ENCODE measurements at places on chromosomes 1 and 21.

DNA sequence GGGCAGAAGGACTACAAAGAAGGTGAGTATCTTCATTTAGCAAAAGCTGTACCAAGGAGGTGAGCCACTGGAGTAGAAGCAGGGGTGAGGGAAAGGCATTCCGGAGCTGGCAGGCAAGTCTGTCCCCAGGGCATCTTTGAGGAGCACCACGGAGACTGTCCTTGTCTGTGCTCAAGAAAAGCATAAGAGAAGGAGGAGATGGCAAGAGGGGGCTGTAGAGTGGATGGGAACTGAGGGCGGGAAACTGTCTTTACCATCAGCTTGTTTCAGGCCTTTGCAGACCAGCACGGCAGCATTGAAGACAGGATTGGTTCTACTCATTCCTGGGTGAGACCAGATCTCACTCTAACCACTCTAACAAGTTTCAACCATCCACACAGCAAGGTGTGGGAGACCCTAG is 355.8 kb downstream of the AJAP1 start:
- no peak for DNase-seq

DNA sequence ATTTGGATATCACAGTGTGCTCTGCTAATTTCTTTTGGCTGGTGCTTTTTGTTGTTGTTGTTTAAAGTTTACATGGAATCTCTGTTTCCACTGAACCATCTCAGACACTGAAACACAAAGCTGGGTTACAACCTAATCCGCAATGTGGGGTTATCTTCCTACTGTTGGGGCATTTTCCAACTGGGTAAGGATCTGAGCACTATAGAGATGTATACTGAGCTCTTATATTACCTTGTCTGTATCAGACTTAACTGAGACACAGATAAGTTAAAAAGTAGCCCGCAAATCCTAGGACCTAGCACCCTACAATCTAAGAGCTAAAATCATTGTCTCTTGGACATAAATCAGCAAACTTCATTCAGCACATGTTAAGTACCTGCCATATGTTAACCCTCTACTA is 169.2 kb downstream of the LTN1 start:
- DNase-seq = no peak

DNA sequence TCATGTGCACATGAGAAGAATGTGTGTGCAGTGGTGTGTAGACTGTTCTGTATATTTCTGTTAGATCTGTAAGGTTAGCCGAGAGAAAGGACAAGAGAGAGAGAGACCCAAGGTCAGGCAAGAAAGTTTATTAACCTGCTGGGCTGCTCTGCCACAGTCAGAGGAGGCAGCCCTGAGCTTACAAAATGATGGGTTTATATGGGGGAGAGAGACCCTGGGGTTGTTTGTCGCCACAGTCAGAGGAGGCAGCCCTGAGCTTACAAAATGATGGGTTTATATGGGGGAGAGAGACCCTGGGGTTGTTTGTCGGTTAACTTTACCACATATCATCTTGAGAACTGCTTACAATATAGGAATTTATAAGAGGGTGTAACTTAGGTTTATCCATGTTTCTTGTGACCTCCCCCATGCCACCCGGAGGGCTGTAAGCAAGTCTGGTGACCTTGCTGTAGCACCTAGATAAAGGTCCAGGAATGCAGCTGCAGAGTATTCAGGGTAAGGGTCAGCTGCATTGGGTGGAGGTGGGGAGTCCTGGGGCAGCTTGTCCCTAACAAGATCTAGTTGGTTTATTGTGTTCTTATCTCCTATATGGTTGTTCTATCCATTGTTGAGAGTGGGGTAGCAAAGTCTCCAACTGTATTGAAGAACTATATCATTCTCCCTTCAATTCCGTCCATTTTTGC is 9.3 kb upstream of the ZBTB40 start:
- DNase-seq = no peak

GRCh38 chr1:100087396-100087795 is 45.3 kb downstream of the SASS6 start:
- no peak for DNase-seq

DNA sequence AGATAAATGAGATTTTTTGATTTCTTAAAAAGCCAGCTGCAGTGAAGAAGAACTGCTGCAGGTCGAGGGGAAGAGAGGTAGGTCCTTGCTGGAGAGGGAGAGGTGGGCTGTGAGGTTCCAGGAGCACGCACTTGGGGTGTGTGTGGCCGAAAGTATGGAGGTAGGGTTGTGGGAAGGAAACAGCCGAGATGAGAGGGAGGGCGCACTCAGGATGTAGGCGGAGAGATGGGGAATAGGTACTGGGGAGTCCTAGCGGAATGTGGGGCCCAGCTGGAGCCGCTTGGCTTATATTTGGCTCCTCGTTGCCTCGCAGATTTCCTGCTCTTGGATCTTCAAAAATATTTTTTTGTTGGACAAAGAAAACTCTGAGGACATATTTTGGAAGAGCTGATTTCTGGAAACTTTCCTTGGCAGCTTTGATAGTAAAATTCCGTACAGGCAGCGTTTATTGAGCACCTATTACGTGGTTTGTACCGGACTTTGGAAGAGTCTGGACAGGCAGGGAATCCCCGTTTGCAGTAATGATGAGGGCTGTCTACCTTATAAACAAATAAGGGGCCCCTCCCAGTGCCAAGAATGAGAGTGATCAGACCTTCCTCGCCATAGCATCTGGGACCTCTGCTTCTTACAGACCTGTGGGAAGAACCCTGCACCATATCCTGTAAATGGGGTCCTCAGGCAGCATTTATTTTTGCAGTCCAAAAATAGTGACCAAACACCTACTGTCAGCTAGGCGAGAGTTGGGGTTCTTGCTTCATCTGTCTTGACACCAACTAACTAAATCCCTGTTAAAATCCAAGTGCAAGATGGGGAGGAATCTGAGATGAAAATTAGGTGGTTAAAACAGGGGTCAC is 1.5 kb downstream of the LRRC8D start:
- DNase-seq = no peak

- DNase-seq = no peak
Measured at GRCh38 chr1:184684285-184685074, 70.2 kb downstream of the EDEM3 start.

- DNase-seq = no peak
Measured at GRCh38 chr1:107198561-107198960, 57.7 kb downstream of the NTNG1 start.

DNA sequence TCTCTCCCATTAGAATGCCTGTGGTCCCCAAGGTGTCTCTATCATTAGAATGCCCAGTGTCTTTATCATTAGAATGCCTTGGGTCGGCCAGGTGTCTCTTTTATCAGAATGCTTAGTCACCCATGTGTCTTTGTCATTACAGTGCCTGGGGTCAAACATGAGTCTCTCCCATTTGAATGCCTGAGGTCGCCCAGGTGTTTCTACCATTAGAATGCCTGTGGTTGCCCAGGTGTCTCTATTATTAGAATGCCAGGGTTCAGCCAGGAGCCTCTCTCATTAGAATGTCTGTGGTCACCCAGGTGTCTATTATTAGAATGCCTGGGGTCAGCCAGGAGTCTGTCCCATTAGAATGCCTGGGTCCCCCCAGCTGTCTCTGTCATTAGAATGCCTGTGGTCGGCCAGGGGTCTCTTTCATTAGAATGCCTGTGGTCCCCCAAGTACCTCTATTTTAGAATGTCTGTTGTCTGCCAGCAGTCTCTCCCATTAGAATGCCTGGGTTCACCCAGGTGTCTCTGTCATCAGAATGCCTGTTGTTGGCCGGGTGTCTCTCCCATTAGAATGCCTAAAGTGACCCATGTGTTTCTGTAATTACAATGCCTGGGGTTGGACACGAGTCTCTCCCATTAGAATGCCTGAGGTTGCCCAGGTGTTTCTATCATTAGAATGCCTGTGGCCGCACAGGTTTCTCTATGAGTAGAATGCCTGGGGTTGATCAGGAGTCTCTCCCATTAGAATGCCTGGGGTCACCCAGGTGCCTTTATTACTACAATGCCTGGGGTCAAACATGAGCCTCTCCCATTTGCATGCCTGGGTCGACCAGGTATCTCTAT is 57.1 kb downstream of the RNF187 start:
- DNase-seq = no peak

DNA sequence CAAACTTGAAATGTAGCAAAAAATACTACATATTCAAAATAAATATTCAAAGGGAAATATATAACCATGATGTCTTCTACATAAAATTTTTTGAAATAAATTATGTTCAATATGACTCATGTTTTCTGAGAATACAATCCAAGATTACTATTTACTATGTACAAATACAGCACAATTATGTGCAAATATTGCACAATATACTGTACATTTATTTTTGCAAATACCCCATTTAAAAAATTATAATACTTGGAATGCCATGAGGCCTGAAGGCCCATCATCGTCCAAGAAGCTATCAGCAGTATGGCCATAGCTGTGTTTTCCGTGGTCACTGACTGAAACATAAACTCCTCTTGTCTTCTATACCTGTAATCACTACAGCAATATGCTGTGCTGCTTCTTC is 12.3 kb downstream of the CCDC181 start:
- DNase-seq = no peak

- no peak for DNase-seq
Measured at GRCh38 chr1:7656557-7657215, 114.4 kb upstream of the VAMP3 start.

DNA sequence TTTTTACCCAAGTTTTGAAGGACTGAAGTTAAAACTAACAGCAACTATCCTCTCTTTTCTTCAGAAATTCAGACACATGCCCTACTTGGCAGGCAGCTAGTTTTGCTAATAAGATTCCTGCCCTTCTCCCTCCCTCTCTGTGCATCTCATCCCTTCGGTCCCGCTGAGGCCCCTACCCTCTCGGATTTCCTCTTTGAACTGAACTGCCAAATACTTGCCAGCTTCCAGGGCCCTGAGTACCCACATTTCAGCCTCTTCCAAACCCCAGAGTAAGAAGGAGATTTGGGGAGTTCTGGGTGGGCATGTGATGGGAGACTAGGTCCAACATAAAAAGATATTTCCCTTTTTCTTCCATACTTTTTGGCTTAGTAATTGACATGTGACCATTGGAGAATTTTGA is 116.5 kb upstream of the JUN start:
- DNase-seq = no peak

DNA sequence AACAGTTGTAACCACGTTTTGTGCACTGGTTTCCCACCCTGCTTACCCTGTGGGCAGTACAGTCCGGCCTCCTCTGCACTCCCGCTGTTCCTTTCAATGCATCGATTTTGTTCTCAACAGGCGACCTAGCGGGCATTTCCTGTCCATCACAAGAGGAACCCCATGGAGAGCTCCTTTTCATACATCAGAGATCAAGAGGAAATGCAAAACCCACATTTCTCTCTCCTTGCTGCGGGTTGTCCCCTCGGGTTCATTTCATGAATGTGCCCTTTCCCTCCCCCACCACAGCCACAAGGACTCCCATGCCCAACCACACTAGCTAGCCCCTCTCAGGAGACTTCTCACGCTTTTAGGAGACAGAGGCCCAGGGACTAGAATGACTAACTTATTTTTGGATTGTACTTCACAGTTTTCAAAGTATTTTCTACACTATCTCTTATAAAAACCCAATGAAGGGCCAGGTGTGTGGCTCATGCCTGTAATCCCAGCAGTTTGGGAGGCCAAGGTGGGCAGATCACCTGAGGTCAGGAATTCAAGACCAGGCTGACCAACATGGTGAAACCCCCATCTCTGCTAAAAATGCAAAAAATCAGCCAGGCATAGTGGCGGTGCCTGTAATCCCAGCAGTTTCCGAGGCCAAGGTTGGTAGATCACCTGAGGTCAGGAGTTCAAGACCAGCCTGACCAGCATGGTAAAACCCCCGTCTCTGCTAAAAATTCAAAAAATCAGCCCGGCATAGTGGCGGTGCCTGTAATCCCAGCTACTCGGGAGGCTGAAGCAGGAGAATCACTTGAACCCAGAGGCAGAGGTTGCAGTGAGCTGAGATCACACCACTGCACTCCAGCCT is 18.4 kb downstream of the ATP1A4 start:
- DNase-seq = no peak

DNA sequence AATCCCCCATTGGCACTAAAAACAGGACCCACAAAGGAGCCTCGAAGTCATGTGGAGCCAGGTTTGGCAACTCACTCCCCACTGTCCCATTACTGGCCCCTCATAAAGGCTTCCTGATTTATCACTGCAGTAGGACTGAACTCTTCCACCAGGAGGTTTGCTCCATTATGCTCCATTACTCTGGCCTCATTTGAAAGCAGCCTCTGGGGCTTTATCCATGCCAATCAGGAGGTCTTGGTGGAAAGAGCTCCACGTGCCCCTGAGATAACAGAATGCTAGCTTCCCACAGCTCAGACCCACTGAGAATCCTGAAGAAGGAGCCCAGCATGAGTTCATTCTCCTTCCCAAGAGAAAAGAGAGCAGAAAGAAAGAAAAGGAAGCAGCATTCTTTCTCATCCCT is 76.4 kb downstream of the HIVEP3 start:
- DNase-seq = no peak

- no peak for DNase-seq
Measured at GRCh38 chr1:183585038-183585437, 5.2 kb downstream of the NCF2 start.

GRCh38 chr21:35467566-35467965 is 418.5 kb upstream of the RUNX1 start:
- no peak for DNase-seq

DNA sequence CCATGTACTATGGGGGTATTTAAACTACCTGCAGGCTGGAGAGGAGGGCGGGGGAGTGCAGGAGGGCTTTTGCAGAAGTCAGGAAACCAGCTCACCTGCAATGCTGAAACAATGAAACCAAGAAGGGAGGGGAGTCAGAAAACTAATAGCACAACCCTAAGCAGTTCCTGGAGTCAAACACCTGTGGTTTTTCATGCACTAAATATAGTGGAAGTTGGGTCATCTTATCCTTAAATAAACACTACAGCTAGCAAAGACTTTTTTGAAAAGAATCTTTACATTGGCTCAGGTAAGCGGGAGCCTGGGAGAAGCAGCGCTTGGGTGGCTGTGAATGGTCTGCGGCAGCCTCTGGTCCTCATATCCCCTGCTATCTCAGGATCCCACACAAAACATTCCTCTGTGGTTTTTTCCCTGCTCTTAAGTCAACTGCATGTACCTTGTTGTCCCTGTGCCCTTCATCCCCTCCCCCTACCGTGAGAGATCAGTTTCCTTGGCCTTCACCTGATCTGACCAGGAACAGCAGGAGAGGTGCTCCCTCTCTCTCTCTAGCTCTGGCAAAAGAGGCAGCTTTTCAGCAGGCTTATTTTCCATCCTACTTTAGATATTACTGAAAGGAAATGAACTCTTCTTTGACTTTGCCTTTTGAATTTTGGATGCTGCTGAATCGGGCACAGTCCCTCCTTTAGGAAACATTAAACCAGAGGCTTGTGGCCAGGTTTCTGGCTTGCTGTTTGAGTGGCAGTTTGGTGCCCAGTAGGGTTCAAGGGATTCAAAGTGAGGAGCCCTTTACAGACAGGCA is 26.6 kb downstream of the TENT5C start:
- peak; percentile 96 for DNase-seq

GRCh38 chr21:25518491-25518911 is 88.8 kb downstream of the MRPL39 start:
- no peak for DNase-seq
